ENCODE measurements at places on chromosomes 5 and 9.

DNA sequence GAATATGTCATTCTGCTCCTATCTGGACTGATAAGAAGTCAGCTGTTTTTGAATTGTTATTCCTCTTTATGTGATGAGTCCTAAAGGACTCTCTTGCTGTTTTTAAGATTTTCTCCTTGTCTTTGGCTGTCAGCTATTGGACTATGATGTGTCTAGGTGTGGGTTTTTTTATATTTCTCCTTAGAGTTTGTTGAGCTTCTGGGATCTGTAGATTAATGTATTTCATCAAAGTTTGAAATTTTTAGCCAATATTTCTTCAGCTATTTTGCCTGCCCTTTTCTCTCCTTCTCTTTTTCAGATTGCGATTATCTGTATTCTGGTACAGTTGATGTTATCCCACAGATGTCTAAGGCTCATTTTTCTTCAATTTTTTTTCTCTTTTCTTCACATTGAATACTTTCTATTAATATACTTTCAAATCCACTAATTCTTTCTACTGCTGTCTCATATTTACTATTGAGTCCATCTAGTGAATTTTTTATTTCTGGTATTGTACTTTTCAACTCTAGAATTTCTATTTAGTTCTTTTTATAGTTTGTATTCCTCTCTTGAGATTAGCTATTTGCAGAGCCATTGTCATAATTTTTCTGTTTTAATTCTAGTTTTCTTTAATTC, 31.1 kb downstream of the RPS23 start:
- no peak for DNase-seq

DNA sequence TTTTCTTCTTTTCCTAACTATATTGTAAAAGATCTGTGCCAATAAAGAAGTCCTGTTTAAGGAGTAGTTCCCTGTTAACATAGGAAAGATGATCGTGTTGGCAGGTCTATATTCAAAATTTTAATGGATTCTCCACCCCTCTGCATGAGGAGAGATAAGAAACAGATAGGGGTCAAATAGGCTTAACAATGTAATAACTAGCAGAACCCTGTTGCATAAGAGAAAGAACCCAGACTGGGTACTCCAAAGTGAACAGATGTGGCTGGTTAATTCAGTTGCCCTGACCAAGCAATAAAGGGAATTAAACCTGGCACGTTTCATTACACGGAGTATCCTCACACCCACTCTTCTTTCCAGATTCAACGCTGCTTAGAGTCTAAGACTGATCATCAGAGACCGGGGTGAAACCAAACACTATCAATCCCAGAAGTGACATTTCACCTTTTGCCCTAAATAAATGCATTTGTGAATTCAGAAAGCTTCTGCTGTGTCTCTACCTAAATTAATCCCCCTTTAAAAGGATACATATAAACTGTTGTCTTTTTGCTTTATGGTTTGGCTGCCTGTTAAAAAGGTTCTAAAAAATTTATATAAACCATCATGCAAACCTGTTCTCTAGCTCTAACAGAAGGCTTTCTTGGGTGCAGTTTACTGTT, 1276.9 kb upstream of the WWC1 start:
- DNase-seq = no peak

- no peak for DNase-seq
These were observed 146.2 kb downstream of the COX7C start for GRCh38 chr5:86763929-86764328.

DNA sequence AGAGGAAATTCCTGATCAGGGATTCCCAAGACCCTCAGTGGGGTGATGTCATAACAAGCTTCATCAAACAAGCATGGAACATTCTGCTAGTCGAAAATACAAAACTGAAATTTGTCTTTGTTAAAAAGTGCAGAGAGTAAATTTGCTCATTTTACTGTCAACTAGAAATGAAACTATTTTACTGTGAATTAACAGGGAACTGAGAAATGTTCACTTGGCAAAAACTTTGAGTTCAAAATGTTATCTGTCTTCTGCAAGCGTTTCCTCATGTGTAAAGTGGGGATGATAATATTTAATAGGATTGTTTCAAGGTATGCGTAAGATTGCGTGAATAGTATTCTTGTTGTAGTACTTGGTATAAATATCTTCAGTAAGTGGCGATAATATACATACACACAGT, 45.4 kb downstream of the ALDH1A1 start:
- DNase-seq = no peak

- DNase-seq = no peak
These were observed 96.1 kb downstream of the CYFIP2 start for GRCh38 chr5:157362012-157362411.

- no peak for DNase-seq
These were observed 117.5 kb downstream of the IRX2 start for GRCh38 chr5:2633992-2634391.

DNA sequence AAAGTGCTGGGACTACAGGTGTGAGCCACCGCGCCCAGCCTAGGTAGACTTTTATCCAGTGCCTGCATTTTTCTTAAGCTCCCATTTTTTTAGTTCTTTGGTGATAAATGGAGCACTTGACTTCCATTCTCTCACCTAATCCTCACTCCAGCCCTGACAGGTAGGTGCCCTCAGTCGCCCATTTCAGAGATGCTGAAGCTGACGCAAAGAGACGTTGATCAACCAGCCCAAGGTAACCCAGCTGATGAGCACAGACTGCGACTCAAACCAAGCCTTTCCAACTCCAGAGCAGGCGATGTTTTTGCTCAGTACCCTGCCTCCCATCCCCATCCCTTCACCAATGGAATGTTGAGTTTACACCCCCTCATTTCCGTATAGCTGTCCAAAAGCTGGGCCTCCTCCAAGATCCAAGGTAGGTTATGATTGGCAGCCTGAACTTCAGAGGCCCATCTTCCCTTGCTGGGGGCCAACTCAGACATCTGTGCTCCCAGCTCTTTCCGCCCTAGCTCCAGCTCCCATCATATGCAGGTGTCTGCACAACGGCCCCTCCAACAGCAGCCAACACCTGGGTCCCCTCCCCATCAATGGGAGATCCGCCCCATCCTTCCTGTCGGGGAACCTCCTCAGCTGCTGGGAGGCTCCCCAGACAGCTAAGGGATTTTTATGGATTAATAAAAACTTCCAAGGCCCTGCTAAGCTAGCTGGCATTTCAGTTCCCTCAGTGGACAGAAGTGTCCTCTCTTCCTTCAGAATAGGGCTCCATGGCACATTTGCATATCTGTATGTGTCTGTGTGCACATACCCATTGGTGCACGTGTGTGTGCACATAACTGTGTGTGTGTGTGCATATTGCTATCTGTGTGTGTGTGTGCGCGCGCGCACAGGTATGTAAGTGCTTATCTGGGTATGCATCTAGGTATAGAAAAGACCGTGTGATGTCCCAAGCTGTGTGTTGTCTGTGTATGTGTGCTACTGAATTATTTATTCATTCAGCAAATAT, 39.3 kb upstream of the VDAC1 start:
- no peak for DNase-seq
